Putamen (tissue), 1 donor: ENCODE measurements at places on chromosomes 4 and X.

GRCh38 chrX:15529165-15529564, 28.6 kb downstream of the BMX start:
- no peak for DNase-seq

- no peak for DNase-seq
Observed at GRCh38 chrX:63673896-63674295, 111.1 kb downstream of the ARHGEF9 start.

DNA sequence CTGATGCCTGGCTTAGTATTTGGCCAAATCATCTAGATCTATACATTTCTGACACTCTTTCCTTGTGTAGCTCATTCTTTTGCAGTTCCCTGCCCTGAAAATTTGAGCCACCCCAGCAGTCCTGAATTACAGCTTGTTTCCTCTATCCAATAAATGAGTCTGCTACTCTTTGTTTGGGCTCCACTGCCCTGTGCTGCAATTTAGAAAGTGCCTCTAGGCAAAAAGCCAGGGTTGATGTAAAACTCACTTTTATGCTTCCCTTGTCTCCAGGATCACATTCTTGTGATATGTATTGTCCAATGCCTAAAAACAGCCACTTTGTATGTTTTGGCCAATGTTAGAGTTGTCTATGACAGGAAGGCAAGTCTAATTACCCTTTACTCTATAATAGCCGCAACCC, 101.7 kb upstream of the MAP3K15 start:
- no peak for DNase-seq

- no peak for DNase-seq
Observed at GRCh38 chr4:137997496-137997895, 244.7 kb downstream of the SLC7A11 start.

DNA sequence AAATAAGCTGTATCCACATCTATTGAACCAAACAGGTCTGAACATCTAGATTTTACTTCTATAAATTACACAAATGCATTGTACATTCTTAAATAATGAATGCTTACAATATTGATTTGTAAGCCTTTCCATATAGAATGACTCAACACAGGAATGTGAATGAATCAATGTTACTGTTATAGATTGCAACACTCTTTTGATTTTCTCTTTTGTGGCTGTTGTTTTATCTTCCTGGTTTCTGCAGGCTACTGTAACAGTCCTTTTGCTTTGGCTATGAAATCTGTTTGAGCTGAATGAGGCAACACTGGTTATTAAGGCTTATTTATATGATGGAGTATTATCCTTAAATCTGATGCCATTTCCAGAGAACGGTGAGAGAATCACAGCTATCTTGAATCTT, 49.5 kb downstream of the GPR50 start:
- DNase-seq = no peak
